Activated CD8-positive, alpha-beta memory T cell treated with anti-CD3 and anti-CD28 coated beads, Interleukin-2, amount 10 ng/mL, durations not matched to agents 7 days and 5 days (primary cell): ENCODE measurements at places on chromosomes 2 and 18. TPM values are rescaled to one million over a fixed set of nuclear protein-coding genes. Genes with fewer than 3 reads are reported as not detected.

GRCh38 chr2:108778857-108779256 lies 7.7 kb upstream of the CCDC138 start:
- DNase-seq, result no peak

ARPC2 gene
- 742 TPM for total RNA-seq

GRCh38 chr2:148813603-148814065 lies 61.4 kb upstream of the KIF5C start:
- DNase-seq, result peak; percentile 96

GRCh38 chr2:99698896-99699295 lies 209.1 kb upstream of the REV1 start:
- no peak for DNase-seq

TPO gene
- total RNA-seq, result 0.18 TPM

DNA sequence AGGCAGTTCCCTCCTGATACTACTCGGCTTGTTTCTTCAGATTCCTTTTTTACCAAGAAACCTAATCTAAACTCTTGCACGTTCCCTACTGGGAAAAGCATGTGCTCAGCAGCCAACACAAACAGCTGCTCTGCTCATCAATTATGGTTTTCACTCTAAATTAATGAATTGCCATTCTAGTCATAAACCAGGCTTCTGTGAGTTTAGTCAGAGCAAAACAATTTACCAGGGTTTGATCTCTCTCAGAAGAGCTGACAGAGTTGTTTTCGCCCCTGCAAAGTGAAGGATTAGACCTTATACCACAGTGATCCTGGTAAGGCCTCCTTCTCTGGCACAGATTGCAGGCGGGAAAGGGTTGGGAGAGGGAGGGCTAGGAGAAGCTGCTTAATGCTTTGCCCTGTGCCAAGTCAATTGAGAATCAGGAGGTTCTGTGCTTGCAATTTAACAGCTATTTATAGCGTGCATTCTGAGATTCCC lies 57.2 kb downstream of the REEP1 start:
- no peak for DNase-seq

NHEJ1 gene
- 19.4 TPM for total RNA-seq

DNA sequence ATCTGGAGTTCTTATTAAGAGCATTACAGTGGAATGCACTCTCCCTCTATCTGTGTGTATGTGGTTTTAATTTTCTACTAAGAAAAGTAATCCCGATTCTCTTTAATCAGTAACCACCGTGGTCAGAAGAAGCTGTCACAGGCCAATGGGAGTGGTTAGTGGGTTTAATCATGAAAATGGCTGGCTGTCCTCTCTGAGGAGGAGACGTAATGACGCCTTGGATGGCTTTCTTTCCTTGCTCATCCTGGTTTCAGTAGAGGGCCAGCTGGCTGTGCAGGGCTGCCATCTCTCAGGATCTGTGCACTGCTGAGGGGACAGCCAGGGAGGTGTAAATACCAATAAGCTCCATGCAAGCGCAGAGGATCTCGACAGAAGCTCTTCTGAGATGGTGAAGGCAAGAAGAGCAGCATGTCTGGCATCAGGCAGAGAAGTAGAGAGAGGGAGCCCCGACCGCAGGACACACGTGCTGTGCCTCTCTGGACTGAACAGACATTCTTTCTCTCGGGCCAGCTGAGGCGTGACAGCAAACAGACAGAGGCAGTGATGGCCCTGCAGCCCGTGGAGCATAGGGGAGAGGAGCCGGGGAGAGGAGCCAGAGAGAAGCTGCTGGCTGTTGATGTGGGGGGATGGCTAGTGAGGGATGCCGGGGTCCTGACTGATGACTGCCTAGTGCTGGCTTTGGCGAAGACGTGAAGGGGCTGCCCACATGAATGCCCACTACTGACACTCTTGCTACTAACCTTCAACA lies 65.1 kb upstream of the DAPL1 start:
- no peak for DNase-seq

DNA sequence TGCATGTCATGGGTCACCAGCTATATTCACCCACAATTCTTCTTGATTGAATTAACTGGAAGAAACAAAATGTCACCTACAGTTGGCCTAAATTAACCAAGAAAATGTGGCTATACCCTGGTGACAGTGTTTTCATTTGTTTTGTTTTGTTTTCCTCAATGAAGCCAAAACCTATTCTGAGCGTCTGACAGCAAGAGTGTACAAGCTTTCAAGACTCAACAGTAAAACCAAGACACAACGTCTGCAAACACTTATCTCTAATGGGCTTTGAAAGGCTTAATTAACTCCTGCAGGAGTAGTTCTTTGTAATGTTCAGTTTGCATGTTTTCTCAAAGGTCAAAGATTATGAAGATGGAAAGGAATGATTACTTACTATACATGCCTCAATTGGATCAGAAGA lies 827.6 kb upstream of the KLHL29 start:
- DNase-seq, result no peak

GRCh38 chr18:3874125-3874524 lies 424.2 kb downstream of the TGIF1 start:
- no peak for DNase-seq

DNA sequence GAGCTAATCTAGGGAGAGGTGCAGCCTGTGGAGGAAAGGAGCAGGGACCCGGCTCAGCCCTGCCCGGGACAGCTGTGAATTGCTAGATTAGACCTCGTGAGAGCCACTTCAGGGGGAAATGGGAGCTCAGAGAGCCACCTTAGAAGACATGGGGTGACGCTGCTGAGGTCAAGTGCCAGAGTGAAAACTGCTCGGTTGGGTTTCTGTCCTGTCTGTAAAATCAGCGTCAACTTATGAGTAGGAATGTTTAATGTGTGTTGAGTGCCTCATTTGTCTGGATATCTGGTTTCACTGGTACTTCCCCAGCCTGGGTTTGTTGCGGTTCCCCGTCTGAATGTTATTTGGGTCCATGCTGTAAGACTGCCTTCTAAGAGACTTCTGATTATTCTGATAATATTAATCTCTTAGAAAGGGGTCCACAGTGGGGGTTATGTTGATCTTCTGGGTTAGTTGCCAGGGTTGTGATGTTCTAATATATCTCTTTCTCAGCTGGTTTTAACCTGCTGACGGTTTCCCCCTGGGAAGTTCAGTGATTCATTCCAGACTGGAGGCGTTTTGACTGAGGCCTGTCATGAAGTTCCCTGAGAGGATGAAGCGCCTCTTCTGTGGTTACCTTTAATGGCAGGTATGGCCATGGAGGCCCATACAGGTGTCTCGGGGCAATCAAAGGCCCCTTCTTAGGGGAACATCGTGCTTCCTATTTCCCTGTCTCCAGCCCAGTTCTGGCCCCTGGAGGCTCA lies 175.9 kb downstream of the SH3RF3 start:
- no peak for DNase-seq

ALK gene
- not detected for total RNA-seq
